ENCODE measurements at places on chromosomes 7 and 10.
A peak's percentile ranks its signal among the peaks of the same experiment; 100 is the strongest.

DNA sequence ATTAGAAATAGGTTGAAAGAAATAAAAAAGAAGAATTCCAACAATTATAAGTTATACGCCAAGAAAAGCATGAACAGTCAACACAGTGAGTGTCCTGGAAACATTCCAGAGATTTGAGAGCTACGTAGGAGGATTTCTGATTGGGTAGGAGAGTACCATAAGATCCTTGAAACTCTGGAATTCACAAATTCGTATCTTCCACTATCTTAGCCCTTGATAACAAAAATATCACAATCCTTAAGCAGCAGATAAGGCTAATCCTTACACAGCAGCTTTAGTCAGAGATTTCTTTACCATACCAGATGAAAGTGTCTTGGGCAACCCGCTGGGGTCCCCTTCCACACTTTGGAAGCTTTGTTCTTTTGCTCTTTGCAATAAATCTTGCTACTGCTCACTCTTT lies 8.2 kb downstream of the TPK1 start:
- peak; percentile 90 for DNase-seq

GRCh38 chr10:88008866-88009470 lies 145.5 kb downstream of the PTEN start:
- no peak for DNase-seq

- DNase-seq: peak; percentile 17
Observed at GRCh38 chr7:128963327-128963757, 25.6 kb downstream of the IRF5 start.

DNA sequence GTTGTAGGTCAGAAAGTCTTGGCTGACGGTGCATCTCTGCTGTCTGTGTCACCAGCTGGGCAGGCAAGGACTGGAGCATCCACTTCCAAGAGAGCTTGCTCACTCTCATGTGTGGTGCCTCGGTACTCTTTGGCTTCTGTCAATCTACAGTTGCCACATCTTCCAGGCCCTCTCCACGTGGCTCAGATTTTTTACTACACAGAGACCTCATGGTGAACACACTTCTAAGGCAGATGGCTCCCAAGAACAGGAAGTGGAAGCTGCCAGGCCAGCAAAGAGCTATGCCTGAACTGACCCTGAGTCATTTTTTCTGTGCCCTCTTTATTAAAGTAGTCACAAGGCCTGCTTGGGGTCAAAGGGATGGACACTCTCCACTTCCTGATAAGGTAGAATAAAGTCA lies 351.5 kb upstream of the AUTS2 start:
- no peak for DNase-seq

DNA sequence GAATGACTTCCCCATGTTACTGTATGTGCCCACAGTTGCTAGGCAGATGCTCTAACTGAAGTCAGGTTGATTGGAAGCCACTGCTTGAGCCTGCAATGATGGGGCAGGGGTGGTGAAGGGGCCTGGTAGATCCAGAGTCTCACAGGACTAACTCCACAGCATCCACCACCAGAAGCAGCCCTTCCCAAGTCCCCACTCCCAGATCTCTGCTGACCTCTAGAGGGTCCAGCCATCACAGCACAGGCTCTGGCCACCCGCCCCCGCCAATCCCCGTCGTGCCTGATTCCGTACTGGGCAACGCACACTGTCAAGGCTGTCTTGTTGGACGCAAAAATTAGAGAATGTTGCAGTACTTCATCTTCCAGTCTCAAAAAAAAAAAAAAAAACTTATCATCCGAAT lies 136.8 kb upstream of the PDE1C start:
- peak; percentile 14 for DNase-seq

DNA sequence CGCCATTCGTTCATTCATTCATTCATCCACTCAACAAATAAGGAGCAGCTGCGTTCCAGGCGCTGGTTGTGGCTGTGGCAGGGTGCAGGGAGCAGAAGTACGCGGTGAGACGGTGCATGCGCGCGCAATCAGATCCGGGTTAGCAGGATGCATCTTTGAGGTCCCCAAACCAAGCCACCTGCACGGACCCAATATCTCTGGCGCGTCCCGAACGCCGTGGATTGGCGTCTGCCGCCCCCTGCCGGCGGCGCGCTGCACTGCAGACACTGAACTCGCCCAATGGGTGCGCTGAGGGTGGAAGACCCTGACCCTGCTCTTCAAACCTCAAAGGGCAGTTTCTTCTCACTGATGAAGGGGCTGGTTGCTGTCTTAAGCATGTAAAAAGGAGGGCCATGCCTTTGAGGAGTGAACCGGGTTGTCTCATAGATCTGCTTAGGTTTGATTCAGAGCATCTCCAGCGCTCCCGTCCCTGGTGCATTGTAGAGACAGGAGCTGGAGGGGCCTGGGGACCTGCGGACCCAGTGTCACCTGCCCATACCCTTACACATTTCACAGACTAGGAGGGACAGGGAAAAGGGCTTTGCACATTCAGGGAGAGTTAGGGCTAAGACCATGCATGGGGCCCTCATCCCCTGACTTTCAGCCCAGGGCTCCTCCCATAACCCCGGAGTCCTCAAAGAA lies 102.5 kb downstream of the RAMP3 start:
- peak; percentile 25 for DNase-seq

GRCh38 chr7:131753620-131754222 lies 197.3 kb upstream of the PODXL start:
- DNase-seq: no peak

DNA sequence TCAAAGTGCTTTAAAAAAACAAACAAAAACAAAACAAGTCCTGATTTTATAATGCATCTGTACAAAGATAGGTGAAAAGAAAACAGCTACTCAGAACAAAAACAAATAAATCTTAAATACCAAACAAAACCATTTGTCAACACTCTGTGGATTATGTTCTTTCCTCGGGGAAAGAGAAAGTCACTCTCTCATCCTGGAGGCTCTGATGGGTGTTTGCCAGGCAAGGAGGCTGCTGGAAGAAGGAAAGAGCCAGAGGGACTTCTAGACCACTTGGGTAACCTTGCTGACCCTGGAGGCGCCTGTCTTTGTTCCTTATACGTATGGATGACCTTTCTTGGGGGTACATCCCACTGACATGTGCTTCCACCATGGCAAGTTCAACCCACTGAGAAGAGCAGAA lies 92.8 kb downstream of the ZRANB1 start:
- DNase-seq: peak; percentile 45

GRCh38 chr7:134328900-134329299 lies 12.2 kb upstream of the SLC35B4 start:
- DNase-seq: no peak

DNA sequence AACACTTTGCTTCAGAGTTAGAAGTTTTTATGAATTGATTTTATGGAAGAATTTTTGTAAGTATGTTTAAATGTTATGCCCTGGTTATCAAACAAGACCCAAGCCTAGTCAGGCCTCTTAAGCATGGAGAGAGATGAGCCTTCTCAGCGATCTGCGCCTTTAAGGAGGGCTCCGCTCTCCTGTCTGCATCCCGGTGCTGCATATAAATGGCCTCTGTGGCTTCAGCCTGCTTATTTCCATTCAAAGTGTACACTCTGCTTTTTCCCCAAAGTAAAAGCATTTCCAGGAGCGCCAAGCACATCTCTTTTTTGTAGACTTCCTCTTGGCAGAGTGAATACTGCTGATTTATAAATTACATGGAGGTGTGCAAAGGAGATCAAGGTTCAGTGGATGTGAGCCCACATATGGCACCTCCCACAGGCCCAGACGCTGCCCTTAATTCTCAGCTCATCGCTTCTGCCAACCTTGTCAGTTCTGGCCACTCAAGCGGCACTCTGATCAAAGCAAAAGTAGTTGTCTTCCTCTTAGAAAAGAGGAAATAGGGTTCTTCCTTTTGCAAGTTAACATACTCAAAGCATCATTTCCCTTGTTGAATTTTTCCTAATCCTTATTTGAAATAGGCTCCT lies 70.0 kb upstream of the SFMBT2 start:
- DNase-seq: no peak

GRCh38 chr7:90574146-90574819 lies 21.8 kb upstream of the CDK14 start:
- no peak for DNase-seq

DNA sequence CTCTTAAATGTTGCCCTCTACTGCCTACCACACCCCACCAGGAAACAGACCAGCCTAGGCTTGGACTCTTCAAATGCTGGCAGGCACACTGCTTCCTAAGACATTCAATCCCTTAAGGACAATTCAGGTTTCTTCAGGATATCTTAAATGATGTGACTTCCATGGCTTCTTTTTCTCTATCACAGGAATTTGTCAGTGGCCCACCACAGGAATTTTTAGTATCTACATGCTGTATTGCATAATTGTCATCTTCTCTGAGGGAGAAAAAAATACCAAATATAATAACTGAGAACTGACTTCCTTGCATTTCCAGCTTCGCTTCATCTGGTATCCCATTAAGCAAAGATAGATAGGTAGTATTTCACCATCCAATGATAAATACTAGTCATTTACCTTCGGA lies 129.3 kb downstream of the WNT2 start:
- DNase-seq: no peak

DNA sequence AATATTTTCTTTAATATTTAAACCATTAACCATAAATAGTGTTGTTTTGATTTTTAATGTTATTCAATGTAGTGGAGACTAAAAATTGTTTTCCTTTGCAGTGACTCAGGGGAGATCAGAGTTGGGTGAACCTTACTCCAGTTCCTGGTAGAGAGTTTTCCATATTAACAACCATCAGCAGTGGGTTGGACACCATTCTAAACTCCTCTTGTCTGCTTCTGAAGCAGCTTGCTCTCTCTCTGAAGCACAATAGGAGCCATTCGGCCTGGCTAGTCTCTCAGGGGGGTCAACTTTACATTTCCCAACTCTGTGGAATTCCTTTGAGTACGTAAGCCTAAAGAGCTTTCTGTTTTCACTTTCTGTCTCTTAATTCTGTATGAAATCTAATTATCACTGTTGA lies 9.4 kb upstream of the NRG3 start:
- DNase-seq: no peak

DNA sequence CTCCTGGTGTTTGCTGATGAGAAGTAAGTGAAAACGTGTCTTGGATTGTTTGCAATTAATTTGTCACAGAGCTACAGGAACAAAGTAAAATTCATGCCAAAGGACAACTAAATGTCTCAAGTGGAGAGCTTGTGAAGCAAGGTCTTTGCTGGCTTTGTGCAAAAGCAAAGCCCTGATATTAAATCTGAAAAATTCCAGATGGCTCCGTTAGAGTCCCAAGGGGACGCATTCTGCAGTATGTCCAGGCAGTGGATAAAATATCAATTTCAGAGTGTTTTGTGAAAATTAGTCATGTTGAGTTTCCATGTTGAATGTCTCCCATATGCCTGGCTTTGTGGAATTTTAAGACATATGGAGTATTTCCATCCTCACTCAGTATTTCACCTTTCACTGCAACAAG lies 102.5 kb upstream of the PTN start:
- peak; percentile 30 for DNase-seq

GRCh38 chr7:130352194-130353074 lies 7.8 kb downstream of the CPA5 start:
- DNase-seq: peak; percentile 72

- DNase-seq: no peak
Observed at GRCh38 chr10:66167816-66168215, 758.0 kb upstream of the LRRTM3 start.

- DNase-seq: no peak
Observed at GRCh38 chr10:124449170-124450011, 444 bp downstream of the NKX1-2 start.

- no peak for DNase-seq
Observed at GRCh38 chr7:28698840-28699239, 259.3 kb downstream of the TRIL start.

DNA sequence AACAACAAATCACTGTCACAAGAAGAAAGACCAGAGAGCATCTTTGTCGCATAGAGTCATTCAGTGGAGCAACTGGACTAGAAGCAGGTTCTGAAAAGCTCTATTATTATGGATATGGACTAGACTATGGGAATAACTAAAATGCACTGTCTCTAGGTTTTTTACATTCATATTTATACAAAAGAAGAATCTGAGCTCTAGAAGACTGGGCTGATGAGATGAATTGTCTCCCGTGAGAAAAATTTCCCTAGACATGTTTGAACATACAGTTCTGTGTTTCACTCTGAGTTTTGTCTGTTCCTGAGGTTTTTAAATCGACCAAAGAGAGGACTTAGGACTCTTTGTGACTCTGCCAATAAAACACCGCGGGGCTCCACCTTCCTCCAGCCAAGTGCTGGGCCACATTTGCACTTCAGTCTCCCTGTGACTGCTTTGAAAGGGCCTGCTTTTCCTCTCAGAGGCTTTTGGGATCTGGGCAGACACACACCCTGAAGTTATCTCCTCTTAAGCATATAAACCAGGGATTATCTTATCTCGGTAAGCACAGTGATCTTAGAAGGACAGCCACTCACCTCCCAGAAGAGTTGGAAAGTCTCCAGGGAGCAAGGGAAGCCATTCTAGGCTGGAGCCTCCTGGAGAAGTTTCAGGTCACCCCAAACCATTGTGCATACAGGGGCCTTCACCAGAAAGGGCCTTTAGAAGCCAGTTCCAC lies 101.0 kb upstream of the JCAD start:
- DNase-seq: no peak

GRCh38 chr7:150986099-150986512 lies 4.7 kb upstream of the NOS3 start:
- peak; percentile 45 for DNase-seq

DNA sequence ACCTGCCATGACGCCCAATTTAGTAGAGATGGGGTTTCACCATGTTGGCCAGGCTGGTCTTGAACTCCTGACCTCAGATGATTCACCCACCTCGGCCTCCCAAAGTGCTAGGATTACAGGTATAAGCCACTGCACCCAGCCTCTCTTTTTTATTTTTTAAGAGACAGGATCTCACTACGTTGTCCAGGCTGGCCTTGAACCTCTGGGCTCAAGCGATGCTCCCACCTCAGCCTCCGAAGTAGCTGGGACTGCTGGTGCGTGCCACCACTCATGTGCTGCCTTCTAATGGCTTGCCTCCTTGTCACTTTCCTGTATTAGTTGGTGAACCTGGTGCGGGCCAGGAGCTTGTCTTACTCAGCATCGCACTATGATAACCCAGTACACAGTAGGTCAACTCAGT lies 27.0 kb downstream of the KLRG2 start:
- no peak for DNase-seq

DNA sequence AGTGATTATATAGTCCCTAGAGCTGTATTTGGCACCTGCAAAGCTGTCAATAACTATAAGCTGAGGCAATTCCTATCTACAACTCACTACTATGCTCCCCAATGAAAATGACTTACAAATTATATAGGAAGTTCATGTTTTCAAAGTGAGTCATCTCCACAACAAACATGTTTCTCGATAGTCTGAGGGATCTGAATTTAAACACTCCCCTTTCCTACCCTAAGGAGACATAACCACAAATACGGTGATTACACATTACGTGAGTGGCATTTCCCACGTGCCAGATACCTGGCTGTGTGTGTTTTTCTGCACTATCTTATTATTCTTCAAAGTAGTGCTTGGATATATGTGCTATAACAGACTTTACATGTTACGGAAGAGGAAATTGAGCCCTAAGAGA lies 122.5 kb upstream of the C1QL3 start:
- DNase-seq: peak; percentile 54

- no peak for DNase-seq
Observed at GRCh38 chr10:131811630-131812403, 89.0 kb upstream of the PPP2R2D start.

DNA sequence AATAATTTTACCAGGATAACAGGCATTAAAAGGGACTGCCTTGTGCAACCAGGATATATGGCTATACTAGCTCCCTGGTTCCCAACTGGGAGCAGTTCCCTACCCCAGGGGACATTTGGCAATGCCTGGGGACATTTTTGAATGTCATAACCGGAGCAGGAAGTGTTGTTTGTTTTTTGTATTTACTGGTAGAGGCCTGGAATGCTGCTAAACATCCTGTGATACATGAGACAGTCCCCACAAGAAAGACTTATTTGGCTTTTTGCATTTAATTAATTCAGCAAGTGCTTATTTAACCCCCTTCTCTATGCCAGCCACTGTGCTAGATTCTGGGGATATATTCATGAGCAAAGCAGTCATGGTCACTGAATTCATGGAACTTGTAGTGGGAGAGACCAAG lies 181.2 kb downstream of the BBS9 start:
- DNase-seq: no peak

Measured in fibroblast of mammary gland (primary cell).